Activated T-helper 1 cell treated with anti-CD3 and anti-CD28 coated beads, Interleukin-2, amount 50 U/mL, for 16 hours (primary cell): ENCODE measurements at places on chromosomes 13 and 19.
A peak's percentile ranks its signal among the peaks of the same experiment; 100 is the strongest.

GRCh38 chr19:8243146-8243545 lies 34.0 kb downstream of the CERS4 start:
- no peak for DNase-seq

DNA sequence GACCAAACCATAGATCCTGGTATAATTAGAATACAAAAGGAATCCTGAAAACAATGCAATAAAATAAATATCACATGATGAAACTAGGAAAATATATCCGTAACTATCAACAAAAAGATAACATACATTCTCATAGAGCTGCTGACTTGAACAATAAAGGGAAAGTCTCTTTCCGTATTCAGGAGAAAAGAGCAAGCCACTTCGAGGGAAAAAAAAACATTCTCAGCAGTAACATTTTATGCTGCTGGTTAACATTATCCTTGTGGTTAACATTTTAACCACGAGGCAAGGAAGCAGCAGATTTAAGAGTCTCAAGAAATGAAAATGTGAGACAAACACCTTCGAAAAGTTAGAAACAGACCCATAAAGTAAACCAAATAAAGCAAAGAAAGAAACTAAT lies 25.8 kb downstream of the NALCN start:
- DNase-seq = no peak

DNA sequence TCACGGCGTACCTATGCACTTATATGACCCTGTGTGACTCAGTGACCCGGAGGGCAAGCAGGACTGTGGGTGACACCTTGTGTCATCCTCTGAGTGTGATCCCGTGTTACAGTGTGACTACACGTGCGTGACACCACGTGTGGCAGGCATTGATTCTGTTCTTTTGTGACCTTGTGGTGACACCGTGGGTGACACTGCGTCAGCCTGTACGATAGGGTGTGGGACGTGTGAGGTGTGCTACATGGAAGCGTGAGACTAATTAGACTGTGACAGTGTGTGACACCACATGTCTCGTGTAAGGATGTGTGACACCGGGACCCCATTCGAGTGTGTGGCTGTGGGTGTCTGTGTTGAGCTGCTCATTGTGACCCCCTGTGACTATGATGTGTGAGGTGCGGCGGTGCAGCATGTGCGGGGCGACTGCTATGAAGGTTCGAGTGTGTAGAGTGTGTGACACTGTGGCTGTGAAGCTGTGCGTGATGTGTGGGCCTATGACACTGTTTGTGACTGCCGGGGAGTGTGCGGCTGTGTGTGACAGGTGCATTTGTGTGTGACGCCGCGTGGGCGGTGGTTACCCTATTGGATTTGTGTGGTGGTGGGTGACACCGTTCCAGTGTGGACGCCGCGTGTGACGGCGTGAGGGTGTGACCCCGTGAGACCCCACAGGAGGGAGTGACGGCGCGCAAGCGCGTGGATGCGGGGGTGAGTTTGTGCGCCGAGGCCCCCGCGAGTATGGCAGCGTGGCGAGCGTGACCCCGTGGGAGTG lies 399 bp upstream of the SPTBN4 start:
- peak; percentile 26 for DNase-seq

DNA sequence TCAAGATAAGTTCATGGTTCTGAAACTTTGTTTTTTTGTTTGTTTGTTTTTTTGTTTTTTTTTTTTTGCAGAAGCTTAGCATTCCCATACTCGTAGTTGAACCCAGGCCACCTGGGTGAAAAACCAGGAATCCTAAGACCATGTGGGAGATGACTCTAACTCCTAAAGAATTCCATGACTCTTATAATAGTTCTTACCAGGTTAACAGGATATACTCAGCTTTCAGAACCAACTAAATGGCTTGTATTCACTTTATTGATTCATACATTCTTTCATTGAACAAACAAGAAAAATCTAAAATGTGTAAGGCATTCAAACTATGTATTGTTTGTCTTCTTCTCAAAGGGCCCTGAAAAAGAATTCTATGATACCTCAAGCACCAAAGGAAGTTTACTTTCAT lies 40.5 kb upstream of the KLF5 start:
- no peak for DNase-seq

- DNase-seq = no peak
Measured at GRCh38 chr13:61148211-61148610, 267.4 kb downstream of the PCDH20 start.

GRCh38 chr13:80037505-80037888 lies 303.4 kb downstream of the SPRY2 start:
- no peak for DNase-seq

DNA sequence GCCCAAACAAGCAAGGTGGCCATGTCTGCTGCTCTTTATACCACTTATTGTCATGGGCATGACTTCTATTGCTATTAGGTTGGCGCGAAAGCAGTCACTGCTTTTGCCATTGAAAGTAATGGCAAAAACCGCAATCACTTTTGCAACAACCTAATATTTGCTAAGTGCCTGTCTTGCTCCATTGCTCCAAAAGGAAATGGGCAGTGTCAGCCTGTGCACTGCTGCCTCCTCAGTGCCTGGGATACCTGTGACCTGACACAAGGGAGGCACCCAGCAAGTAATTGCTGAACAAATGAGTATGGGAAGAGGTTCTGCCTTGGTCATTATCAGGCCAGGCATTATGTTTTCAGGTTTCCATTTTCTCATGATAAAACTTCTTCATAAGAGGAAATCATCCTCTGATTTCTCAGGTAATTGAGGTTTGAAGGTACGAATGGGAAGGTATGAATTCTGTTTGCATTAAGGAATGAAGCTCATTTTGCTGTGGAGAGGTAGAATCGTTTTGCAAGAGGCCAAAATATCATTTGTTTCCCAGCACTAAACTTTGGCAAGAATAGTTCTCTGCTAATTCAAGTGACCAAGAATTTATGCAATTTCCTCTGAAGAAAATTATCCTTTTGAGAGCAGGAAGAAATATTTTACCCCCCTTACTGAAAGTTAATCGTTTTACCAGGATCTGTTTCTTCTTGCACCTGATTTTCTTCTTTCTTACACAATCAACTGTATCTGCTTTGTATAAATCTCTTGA lies 128.4 kb upstream of the SPRY2 start:
- DNase-seq = no peak

DNA sequence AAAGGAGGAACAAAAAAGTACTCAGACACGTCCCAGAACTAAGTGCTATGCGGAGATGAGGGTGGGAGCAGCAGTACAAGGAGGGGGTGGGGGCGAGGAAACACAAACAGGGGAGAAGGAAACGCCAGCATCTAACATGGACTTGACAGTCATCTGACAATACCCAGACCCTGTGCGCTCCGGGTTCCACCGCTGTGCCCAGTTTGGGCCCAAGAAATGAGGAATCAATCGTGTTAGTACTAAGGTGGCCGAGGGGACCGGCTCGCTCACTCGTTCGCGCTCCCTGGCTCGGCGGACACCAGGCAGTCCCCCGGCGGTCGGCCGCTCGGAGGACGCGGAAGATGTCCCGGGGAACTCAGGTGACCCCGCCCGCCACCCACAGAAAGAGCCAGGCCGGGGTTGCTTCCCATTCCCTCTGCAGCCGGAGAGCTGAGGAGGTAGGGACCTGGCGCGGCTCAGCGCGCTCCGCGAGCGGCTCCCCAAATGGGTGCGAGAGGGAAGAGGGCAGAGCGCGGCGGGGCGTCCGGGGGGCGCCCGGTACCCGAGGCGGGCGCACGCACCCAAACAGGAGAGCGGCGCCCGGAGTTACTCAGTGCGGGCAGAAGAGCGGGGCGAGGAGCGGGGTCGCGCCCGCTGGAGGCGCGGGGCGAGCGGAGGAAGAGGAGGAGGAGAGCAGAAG lies 616 bp downstream of the TSHZ3 start:
- DNase-seq = no peak

GRCh38 chr13:59356607-59357006 lies 807.1 kb downstream of the DIAPH3 start:
- no peak for DNase-seq

GRCh38 chr13:20181188-20181587 lies 11.6 kb downstream of the GJB2 start:
- DNase-seq = no peak

- DNase-seq = no peak
Measured at GRCh38 chr13:66265371-66265770, 964.8 kb downstream of the PCDH9 start.

GRCh38 chr13:50726164-50726563 lies 117.3 kb downstream of the DLEU7 start:
- DNase-seq = no peak

DNA sequence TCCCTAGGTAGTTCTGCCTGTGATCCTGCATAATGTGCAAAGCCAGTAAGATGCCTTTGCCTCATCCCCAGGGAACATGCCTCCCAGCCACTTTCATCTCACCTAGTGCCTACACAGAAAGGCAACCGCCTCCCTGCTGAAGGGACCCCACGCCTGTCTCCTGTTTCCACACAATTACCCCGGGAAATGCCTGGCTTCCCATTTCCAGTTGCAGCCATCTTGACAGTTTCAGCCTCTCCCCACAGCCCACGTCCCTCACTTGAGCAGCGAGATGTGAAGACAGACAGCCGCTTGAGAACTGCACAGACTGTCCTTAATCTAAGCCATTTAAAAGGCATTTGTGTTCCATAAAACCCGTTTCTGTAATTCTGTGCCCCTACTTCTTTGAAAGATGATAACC lies 4.7 kb upstream of the UQCRFS1 start:
- no peak for DNase-seq

- DNase-seq = no peak
Measured at GRCh38 chr13:66618702-66619101, 611.4 kb downstream of the PCDH9 start.

DNA sequence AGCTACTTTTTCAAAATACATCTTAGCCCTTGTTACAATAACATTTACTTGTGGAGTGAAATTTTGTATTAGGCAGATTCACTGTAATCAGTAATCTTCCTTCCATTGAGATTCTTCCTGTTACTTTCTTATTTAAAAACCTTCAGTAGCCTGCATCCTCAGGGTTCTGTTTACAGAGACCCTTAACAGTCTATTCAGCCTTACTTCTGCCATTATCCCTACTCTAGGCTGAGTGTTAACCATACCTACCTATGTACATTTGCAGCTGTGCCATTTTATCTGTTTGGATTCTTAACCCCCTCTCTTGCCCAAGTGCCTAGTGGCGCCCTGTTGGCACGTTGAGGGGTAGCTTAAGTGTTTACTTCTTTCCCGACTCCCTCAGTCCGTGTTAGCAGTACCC lies 71.9 kb downstream of the LRCH1 start:
- DNase-seq = no peak

GRCh38 chr13:51066091-51066831 lies 44.8 kb downstream of the C13orf42 start:
- no peak for DNase-seq

- no peak for DNase-seq
Measured at GRCh38 chr19:29700498-29700897, 14.6 kb downstream of the C19orf12 start.

DNA sequence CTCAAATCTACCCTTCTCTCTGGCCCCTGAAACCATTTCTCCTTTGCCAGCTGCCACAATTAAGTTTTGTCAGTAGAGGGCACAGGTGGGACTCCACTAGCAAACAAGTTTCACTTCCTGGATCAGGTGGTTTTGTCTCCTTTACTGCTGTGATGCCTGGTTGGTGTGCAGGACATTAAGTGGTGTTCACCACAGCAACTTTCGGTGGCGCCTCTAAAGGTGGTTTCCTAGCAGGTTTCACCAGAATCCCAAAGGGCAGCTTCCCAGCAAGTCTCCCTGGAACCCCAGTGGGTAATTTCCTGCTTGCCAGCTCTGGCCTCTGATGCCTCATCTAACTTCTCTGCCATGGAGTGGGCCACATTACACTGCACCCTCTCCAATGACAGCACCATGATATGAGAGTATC lies 16.6 kb downstream of the MED4 start:
- no peak for DNase-seq

- no peak for DNase-seq
Measured at GRCh38 chr19:53308339-53308811, 25.2 kb upstream of the ZNF845 start.

- DNase-seq = no peak
Measured at GRCh38 chr13:73440296-73440895, 381.6 kb downstream of the KLF5 start.

GRCh38 chr13:81171065-81171647 lies 830.2 kb upstream of the SPRY2 start:
- DNase-seq = no peak

DNA sequence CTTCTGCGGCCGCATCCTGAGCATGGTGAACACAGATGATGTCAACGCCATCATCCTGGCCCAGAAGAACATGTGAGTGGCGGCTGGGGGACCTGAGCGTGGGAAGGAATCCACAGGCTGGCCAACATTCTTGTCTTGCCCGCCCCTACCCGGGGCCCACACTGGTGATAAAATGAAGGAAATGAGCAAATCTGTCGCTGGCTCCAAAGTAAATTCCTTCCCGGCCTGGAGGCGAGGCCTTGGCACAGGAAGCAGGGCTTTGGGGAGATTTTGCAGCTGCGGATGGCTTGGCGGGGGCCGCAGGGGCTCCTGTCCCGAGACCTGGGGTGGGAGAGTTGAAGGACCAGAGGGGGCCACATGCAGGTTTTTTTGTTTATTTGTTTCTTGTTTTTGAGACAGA lies 4.4 kb downstream of the KXD1 start:
- no peak for DNase-seq

- no peak for DNase-seq
Measured at GRCh38 chr13:39682788-39683187, 27.3 kb downstream of the COG6 start.

DNA sequence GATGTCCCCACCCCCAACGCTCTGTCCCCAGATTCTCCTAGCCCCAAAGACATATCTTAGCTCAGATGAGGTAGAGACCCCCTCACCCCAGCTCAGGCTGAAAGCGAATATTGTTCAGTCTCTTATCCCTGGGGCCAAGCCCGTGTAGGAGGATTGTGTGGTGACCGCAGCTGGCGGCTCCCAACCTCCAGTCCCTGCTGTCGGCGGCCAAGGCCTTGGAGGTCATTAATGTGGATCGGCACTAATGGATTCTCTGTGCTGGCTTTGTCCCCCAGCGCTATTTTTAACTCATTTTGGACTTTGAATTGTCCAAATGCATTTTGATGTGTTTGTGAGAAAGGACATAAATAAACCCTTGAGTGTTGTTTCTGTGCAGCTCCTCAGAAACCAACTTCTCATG lies 124.2 kb downstream of the UQCRFS1 start:
- no peak for DNase-seq

- DNase-seq = no peak
Measured at GRCh38 chr19:1863328-1863637, at the start of gene KLF16. Gene KLF16, minus strand, starts transcription at chr19:1863579. Its CDS starts 82 bp downstream, at chr19:1863497.

- no peak for DNase-seq
Measured at GRCh38 chr19:51567583-51567982, 3.5 kb upstream of the ZNF175 start.

- no peak for DNase-seq
Measured at GRCh38 chr19:7415163-7415856, 66.6 kb downstream of the ARHGEF18 start.

- DNase-seq = no peak
Measured at GRCh38 chr13:41616151-41616550, 158.8 kb downstream of the RGCC start.

- DNase-seq = no peak
Measured at GRCh38 chr19:6297202-6297601, 17.4 kb upstream of the MLLT1 start.

GRCh38 chr13:20824762-20825476 lies 51.2 kb upstream of the EEF1AKMT1 start:
- no peak for DNase-seq

GRCh38 chr13:50914848-50915247 lies 5.3 kb downstream of the RNASEH2B start:
- no peak for DNase-seq
